NCI-H187 treated with DMSO at 0.1 percent for 48 hours (cell line): ENCODE measurements at places on chromosomes 3 and 15.

DNA sequence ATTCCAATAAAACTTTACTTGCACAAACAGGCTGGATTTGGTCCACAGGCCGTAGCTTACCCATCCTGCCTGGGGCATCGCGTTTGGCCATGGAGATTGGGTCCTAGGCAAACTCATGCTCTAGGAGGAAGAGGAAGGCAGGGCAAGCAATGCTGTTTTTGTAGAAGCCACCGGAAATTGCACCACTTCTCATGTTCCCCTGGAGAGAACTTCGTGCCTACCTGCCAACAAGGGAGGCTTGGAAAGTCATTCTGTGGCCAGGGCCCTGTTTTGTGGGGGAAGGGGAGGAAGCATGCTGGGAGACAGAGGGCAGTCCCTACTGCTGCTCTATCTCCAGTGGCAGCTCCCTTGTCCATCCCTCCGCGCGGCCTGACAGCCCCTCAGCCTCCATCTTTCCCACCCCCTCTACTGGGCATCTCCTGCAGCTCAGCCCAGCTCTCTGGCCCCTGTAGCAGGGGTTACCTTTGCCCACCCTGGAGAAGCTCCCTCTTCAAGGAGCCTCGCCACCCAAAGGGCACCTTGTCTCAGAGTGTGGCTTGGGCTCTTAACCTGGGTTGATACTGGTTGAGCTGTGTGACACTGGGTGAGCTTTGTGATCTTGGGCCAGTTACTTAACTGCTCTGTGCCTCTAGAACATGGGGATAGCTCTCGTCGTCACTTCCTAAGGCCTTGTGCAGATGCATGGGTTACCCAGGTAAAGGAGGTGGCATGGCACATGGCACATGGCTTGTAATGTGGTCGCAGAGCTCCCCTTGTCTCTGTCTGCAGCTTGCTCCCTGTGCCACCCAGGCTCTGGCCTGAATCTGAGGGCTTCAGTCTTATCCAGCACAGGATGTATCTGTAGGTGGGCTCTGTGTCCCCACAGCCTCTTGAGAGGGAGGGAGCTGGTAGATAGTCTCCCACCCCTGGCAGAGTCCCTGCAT is 6.1 kb downstream of the ABTB1 start:
- no peak for DNase-seq

GRCh38 chr3:54827776-54828175 is 100.1 kb downstream of the LRTM1 start:
- no peak for DNase-seq

- no peak for DNase-seq
These were observed 66.5 kb upstream of the MFGE8 start for GRCh38 chr15:88979674-88980073.

DNA sequence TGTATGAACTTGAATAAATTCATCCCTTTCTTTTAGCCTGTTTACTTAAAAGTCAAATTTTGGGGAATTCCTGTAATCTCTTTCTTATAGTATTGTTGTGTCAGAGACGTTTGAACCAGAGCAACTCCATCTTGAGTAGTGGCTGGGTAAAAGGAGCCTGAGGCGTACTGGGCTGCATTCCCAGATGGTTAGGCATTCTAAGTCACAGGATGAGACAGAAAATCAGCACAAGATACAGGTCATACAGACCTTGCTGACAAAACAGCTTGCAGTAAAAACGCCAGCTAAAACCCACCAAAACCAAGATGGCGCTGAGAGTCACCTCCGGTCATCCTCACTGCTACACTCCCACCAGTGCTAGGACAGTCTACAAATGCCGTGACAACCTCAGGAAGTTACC is 94.5 kb downstream of the P3H2 start:
- DNase-seq = no peak

GRCh38 chr3:12273045-12273695 is 15.7 kb upstream of the PPARG start:
- no peak for DNase-seq

GRCh38 chr3:15787941-15788340 is 9.8 kb downstream of the ANKRD28 start:
- DNase-seq = no peak

- no peak for DNase-seq
These were observed 432.1 kb upstream of the CFAP20DC start for GRCh38 chr3:59481776-59482400.

DNA sequence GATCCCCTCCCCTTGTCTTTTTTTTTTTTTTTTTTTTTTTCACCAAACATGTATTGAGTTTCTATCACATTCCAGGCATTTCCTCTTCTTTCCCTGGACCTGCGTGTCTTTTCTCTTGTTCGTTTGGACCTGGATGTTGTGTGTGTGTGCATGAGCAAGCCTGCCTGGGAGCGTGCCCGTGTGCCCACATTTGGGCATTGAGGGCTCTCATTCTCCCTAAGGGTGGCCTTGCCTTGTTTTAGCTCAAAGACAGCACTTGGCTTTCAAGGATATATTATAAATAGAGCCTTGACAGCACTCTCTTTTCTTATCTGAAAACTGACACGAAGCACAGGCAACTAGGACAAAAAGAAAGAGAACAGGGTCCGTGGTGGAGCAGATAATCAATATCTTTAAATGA is 39.0 kb upstream of the SLC25A26 start:
- DNase-seq = no peak

DNA sequence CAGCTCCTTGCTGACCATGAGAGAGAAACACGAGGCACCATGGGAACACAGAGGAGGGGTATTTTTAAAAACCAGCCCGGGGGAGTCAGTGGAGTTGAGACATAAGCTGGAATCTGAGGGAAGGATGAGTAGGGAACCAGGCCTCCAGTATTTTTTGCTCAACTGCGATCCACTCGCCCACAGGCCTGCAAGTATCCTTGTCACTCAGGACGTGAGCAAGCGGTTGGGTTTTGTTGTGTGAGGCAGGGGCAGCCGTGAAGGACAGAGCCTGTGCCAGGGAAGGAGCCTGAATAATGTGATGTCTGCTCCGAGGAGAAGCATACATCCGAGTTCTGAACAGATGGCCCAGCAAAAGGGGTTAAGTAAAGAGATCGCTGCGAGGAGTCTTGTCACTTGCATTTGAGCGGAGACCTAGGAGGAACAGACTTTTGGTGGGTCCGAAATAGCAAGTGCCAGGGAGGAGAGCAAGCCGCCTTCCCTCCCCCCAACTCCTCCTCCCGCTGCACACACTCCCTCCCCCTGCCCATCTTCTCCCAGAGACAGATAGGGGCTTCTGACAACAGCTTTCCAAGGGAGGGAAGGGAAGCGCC is 20.4 kb upstream of the NTRK3 start:
- DNase-seq = no peak

- no peak for DNase-seq
These were observed 52.1 kb downstream of the BSN start for GRCh38 chr3:49606427-49606826.

- DNase-seq = no peak
These were observed 89.6 kb downstream of the POLR2M start for GRCh38 chr15:57796146-57796545.

DNA sequence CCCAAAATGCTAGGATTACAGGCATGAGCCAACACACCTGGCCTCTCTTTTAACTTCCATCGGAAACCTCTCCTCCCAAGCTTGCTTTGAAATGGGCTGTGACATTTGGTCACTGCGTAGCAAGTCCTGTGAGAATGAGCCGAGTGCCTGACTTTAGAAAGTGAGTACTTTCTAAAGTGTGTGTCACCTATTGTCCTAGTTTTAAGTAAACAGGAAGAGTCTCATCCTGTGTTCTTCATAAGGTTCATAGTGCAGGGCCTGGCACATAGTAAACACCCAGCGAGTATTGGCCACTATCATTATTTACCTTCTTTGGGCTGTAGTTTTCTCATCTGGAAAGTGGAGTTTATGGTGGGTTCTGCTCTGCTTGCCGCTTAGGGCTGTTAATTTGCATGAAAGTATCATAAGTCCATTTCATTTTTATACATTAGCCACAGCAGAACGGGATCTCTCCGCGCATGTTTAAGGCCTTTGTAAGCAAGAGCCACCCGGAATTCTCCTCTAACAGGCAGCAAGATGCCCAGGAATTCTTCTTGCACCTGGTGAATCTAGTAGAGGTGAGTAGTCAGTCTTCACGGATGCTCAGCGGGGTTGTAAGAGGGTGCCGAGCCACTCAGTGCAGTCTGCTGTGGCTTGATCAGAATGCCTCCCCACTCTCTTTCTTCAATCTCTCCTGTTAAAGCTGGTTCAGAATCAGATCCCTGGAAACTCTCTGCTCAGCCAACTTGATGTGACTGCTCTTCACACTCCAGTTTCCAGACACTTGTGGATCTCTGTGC is 87.2 kb downstream of the USP13 start:
- no peak for DNase-seq

- DNase-seq = no peak
These were observed 71.1 kb downstream of the EPHB3 start for GRCh38 chr3:184632551-184633236.
